Activated T-cell treated with anti-CD3 and anti-CD28 coated beads for 4 hours (primary cell): ENCODE measurements at places on chromosomes 1 and 21.

- DNase-seq: no peak
Observed at GRCh38 chr1:24250224-24250623, 63.1 kb upstream of the IFNLR1 start.

- DNase-seq: no peak
Observed at GRCh38 chr1:2777424-2778219, 23.9 kb downstream of the TTC34 start.

DNA sequence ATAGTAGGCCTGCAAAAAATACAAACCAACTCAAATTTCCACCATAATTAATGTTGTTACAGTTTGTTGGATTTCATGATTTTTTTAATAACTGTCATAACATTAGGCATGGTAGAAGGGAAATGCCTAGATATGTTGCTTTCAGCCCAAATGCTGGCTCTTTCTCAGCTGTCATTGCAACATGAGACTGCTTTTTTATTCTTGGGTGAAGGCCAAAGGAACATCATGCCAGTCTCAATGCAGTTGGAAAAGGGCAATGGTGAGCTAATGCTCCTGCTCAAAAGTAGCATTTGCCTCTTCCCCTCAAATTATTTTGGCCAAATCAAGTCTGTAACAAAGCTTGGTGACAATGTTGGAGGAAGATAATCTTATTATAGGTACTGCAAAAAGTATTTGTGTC, 877.7 kb upstream of the PRMT6 start:
- DNase-seq: no peak

- no peak for DNase-seq
Observed at GRCh38 chr1:172402878-172403569, 17.5 kb upstream of the C1orf105 start.

DNA sequence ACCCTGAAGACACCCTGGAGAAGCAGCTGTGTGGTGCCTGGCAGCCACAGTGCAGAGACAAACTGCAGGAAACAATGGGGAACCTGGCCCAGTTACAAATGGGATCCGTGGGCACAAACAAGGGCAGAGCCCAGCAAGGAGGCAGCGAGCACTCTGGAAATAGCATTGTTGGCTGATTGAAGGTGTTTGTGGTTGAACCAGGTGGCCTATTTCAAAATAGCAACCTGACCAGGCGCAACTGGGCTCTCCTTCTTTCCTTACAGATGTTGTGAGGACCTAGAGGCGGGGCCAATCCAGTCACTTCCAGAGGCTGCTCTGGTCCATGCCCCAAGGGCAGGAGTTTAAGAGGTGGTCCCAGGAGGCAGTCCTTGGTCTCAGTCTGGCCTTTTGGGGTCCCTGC, 21.7 kb upstream of the ZBTB21 start:
- no peak for DNase-seq

- DNase-seq: peak; percentile 70
Observed at GRCh38 chr1:154221278-154222001, 685 bp downstream of the UBAP2L start.

DNA sequence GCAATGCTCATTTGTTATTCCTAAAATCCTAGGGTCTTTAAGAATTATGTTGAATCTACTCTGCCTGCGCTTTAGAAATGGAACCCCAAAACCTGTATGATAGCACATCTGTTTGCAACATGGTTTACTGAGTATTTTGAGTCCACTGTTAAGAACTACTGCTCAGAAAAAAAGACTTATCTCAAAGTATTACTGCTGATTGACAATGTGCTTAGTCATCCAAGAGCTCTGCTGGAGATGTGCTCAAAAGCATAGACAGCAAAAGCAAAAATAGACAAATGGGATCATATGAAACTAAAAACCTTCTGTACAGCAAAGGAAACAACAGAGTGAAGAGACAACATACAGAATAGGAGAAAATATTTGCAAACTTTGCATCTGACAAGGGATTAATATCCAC, 107.0 kb downstream of the CTH start:
- no peak for DNase-seq

- no peak for DNase-seq
Observed at GRCh38 chr1:40830419-40830943, 31.7 kb downstream of the CITED4 start.

DNA sequence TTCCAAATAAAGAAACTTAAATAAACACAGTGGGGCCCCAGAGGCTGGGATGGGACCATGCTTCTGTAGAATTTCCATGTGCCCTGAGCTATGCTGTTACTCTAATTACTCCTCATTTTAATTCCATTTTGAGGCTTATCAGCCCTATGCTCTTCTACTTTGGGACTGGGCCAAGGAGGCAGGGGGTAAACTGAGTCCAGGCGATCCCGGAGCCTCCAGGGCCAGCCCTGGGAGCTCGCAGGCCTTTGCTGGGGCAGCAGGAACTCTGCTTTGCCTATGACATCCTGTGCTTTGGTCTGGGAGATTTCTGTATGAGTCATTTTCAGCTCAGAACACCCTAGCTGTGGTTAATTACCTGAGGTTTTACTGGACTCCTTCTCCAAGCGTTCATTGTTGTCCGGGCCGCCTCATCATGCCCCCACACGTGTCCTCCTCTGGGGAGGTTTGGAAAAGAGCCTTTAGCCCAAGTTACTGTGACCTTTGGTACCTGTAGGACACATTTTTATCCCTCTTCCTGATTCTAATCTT, 95.7 kb downstream of the RHOU start:
- DNase-seq: no peak

DNA sequence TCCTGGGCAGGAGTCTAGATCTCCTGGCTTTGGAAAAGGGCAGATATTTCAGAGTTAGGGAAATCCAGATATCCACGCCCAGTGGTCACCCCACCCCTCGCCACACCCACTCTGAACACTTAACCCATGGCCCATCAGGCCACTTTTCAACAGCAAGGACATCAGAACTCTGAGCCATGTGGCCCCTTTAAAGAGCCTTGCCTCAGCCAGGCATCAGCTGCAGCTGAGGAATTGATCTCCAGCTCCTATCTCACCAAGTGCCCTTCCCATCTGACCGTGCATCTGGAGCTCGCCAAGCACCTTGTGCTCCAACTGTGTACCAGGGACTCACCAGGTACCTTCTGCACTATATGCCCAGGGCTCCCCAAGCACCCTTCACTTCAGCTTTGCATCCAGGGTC, 20.2 kb upstream of the SH2D2A start:
- no peak for DNase-seq

DNA sequence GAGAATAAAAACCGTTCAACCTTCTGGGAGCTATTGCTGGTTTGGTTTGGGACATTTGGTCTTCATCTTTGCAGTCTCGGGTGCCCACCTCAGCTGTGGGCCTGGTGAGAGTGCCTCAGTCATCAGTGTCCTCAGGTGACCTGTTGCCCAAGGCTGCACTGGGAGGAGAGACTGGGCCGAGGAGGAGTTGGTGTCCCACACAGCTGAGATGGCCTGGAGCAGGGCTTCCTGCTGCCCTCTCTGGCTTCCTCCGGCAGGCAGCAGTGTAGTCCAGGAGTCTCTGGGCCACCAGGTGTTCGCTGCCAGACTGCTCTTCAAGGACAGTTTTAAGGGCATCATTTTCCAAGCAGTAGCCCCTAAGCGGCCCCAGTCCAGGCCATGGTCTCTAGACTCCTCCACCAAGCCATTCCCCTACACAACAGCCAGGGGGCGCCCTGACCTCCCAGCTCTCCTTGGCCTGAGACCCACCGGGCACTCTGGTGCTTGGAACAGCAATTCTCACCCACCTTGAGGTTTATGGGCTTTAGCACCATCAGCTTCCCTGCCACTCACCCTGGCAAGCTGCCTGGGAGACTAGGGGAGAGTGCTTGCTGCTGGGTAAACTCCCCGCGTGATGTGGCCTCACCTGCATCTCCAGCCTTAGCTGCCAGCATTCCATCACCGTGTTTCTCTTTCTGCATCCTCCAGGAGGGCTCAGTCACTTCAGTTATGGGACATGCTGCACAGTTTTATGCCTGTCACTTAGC, 9.1 kb upstream of the SYTL1 start:
- no peak for DNase-seq

DNA sequence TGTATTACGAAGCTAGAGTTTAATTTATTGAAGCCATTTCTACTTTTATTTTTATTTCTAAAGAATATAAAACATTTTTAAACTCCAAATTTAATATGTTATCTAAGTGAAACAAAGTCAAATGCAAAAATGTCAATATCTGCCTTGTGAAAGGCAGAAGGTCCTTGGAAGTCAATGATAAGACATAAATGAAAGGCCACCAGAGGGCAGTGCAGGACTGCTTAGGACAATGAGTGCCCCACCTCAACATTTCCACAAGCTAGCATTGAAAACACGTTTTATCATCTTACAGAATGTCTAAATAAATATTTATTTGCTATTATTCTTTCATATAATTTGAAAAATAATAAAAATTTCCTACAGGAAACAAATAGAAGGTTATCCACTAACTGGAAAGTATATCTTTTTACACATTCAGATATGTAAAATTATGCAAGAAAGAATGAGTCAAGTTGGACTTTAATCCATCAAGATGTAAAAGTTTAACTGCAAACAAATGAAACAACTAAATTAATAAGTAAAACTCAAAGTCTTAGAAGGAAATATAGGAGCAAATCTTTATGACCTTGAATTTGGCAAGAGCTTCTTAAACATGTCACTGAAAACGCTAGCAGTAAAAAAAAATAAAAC, 140.1 kb upstream of the FMN2 start:
- peak; percentile 10 for DNase-seq

GRCh38 chr1:45883658-45884057, 80.2 kb downstream of the MAST2 start:
- DNase-seq: no peak

GRCh38 chr21:29290240-29290639, 8.5 kb upstream of the BACH1 start:
- no peak for DNase-seq

DNA sequence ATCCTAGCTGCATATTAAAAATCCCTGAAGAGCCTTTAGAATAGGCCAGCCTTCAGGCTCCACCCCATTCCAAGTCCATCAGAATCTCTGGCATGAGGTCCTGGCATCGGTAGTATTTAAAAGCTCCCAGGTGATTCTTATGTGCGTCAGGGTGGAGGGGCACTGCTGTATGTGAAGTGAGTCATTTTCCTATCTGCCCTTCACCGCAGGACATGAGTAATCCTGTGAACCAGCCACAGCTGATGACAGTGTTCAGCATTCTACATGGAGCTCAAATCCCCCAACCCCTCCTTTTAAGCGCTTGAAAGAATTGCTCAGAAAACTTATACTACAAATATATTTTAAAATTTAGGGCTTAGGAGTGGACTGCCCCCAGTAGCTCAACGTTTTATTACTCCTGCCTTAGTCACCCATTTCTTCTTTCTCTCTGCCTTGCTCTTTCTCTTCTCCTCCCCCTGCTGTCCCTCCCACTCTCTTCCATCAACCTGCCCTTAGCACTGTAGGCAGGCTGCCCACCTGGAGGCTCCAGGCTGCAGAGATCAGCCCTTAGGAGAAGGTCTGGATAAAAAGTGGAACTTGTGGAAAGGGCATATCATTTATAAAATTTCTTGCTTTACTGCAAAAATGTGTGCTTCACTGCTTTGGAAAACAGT, 73.8 kb upstream of the ZNF281 start:
- peak; percentile 9 for DNase-seq

DNA sequence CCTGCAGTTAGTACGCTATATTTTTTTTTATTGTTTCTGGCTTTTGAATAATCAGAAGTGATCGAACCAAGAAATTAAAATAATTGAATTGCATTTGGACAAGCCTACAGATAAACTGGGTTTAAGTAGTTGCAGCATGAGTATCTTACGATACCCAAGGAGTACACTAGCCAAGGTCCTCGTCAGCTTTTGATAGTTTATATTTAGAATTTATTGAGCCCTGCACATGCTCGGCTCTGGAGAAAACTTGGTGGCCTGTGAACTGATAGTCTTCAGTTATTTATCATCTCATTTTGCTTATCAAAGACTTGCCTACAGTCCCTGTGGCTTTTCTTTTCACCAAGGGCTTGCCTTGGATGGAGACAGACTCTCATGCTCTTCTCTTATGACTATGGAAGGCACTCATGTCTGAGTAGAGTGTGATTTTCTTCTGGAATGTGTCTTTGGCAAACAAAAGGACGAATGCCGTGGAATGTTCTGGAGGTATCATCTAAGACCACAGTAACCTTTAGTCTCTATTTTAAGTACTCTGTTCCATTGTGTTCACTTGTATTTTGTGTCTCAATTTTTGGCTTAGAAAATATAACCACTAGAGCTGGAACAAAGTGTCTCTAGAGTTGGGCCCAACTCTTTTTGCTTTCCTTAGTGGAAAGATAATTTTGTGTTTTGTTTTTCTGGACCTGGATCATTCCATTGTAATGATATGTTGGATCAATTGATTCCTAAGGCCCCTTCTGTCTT, 35.9 kb downstream of the BCL9 start:
- DNase-seq: no peak

GRCh38 chr1:77583483-77583882, 99.0 kb downstream of the ZZZ3 start:
- DNase-seq: no peak

GRCh38 chr1:24874056-24874455, 56.0 kb downstream of the RUNX3 start:
- DNase-seq: no peak

DNA sequence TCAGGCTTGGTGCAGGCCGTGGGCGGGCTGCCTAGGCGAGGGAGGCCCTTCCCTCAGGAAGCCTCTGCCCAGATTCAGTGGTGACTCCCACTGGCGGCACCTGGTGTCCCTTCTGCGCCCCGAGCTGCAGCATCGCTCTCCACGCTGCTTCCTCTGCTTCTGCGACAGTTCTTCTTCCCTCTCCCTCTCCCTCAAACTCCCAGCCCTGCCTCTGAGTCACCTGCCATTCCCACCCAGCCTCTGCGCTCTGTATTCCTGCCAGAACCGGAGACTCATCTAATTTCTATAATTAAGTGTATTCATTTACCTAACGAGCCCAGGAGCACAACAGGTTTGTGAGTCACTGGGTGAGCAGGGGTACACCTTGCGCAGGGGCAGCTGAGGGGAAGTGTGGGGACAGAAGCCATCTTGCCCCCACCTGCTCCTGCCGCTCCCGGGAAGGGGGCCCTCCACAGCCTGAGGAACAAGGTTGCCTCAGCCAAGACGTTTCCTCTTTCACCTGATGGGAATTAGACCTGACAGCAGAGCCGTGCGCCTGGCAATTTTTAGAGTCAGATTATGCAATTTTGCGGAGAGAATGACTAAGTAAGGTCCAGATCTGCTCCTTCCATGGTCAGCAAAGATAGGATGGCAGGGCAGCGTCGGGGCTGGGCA, 19.4 kb downstream of the KCNC4 start:
- DNase-seq: no peak

DNA sequence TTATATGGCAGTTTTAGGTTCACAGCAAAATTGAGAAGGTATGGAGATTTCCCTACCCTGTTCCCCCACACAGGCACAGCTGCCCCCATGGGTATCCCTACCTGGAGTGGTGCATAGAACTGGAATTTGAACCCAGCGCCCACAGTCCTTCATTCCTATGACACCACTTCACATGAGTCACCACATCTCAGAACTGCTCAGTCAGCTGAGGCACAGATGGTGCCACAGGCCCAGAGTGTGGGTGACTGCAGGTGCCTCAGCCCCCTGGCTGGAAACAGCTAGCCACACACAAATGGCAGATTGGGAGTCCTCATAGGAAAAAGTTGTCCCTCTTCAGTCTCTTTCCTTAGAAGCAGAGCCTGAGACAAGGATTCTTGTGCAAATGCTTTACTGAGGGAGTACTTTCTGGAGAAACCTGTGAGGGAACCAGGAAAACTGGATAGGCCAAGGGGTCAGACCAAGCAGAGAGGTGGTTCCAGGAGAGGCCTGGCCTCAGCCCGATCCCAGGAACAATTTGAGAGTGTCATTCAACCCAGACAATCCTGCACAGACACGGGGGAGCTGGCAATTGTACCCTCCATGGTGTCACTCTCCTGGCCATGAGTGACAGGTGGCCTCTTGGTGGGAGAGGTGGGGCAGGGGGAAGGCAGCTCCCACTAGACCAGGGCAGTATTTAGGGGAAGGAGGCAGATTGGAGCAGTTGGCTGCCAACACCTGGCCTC, 6.9 kb downstream of the PLA2G2D start:
- no peak for DNase-seq
